Activated T-helper 1 cell treated with anti-CD3 and anti-CD28 coated beads, Interleukin-12 subunit alpha, Interleukin-12 subunit beta, Interleukin-2, Interleukin-4 antibody, amounts not matched to agents 30 ng/mL and 10 ng/mL and 1 ng/mL, durations not matched to agents 14 hours and 24 hours and 36 hours (primary cell): ENCODE measurements at places on chromosomes 16 and 17.

- no peak for DNase-seq
Observed at GRCh38 chr17:79760197-79760906, 17.6 kb upstream of the CBX2 start.

GRCh38 chr17:372157-373152 lies 19.8 kb upstream of the RPH3AL start:
- no peak for DNase-seq

DNA sequence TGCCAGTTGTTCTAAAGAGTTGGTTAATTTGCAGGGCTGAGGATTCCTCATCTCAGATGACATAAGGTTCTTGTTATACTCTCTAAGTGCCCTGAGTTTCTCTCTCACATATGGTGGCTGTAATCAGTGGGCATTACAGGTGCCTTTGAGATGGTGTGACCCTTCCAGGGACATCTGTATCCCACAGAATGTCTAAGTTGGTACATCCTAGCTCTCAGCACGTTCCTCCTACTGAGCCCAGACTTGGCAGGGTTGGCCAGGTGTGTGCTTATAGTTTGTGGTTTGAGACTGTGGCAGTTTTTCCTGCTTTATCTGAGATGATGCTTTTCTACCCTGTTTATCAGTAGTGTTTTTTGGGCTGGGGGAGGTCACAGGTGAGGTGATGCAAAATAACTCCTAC lies 36.3 kb downstream of the SPECC1 start:
- no peak for DNase-seq

- no peak for DNase-seq
Observed at GRCh38 chr17:37086334-37086733, 137.6 kb downstream of the AATF start.

DNA sequence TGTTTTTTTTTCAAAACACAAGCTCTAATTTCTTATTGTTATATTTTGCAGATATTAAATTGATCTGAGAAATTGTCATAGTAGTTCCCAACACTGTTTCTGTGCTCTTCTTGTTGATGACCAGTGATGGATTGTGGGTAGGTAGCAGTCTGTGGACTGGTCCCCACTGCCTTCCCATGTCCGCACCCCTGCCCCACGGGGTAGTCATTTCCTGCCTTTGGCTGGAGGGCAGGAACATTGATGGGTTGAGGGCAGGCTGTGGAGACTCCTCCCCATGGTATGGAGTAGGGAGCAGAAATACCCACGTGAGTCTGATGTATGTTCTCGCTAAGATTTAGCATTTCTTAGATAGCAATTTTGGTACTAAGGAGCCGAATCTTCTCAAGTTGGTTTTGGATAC lies 762.0 kb downstream of the CDH8 start:
- DNase-seq, result no peak

DNA sequence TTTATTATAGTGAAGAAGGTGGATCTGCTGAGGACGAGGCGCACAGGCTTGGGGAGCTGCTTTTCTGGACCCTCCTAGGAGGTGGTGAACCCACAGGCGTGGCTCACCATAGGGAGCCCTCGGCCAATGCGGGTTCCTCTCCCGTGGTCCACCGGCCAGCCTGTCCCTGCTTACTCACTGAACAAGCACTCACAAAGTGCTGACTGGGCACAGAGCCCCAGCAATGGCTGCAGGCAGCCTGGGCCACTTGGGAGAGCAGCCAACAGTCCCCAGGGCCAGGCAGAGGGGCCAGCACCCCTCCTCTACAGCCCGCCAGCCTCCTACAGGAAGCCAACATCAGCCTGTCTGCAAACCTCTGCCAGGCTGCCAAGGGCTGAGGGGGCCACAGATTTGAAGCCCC lies 19.1 kb upstream of the NCBP3 start:
- no peak for DNase-seq

DNA sequence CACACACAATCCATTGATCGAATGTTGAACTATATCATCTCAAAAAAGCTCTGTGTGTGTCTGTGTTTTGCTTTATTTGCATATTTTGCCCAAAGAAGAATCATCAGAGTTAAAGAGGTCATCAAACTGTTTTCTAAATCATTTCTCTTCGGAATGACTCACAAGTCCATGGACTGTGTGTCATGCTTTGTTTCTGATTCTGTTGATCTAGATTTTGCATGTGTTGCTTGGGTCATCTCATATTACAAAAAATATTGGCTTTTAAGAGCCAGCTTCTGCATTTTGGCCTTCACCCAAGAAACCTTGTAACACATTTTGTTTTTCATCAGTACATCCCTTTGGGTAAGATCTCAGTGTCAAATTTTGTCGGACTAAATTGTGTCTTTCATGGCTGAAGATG lies 471.2 kb upstream of the HSBP1 start:
- DNase-seq, result no peak

DNA sequence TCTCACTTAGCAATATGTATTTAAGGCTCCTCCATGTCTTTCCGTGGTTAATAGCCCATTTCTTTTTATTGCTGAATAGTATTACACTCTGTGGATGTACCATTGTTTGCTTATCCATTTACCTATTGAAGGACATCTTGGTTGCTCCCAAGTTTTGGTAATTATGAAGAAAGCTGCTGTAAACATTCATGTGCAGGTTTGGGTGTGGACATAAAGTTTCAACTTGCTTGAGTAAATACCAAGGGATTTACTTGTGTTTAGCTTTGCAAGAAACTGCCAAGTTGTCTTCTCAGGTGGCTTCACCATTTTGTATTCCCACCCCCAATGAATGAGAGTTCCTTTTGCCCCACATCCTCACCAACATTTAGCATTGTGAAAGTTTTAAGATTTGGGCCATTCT lies 9.5 kb downstream of the LRRC36 start:
- DNase-seq, result no peak

DNA sequence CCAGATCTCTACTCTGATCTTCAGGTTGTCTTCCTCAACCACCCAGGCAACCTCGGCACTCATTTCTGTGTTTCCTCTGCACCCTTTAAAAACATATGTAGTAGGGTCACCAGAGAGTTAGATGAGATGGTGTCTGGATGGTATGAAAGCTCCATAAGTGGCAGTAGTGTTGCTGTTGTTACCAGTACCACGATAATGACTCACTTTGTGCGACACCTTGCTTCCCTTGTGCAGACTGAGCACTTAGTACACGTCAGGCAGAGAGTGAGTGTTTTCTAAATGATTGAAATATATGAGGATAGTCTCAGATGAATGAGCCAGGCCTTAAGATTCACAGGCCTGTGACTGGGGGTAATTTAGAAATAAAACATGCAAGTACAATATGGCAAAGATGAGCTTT lies 188.7 kb downstream of the MAF start:
- no peak for DNase-seq

DNA sequence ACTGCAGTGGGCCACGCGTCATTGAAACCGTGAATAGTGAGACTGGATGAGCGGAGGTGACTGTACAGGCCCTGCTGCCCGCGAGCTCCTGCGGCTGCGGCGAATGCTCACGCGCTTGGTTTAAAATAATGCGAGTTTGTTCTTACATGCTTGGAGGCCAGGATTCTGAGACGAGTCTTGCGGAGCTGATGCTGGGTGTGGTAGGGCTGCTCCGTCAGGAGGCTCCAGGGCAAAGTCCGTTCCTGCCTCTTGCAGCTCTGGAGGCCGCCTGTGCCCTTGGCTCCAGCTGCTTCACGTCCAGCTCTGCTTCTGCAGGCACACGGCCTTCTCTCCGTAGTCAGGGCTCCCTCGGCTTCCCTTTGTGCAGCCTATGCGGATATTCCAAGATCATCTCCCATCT lies 9.5 kb downstream of the ACSF3 start:
- no peak for DNase-seq

- DNase-seq, result no peak
Observed at GRCh38 chr16:64470916-64471315, 650.9 kb downstream of the CDH11 start.

DNA sequence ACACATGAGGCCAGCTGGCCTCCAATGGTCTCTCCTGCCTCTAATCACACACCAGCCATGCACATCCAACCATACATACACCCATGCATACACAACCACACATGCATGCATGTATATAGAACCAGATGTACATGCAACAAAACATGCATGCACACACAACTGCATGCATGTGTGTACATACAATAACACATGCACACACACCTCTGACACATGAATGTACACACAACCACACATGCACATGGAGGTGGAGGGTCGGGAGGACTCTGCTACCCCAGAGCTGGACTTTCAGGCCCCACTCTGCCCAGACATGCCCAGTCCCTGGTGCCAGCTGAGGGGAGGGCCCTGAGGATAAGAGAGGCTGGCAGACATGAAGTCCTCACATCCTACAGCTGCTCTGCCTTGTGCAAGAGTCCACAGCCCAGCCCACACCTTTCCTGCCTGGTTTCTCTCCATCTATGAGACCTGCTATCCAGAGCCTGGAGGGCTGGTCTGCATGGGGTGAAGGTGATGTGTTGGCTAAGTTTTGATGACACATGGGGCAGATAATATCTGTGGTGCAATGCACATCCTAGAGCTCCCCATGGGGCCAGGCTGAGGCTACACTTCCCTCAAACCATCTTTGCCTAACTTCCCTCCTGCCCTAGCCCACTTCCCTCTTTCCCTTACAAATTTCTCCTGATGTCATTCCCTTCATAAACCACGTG lies 50.9 kb upstream of the SDK2 start:
- no peak for DNase-seq

DNA sequence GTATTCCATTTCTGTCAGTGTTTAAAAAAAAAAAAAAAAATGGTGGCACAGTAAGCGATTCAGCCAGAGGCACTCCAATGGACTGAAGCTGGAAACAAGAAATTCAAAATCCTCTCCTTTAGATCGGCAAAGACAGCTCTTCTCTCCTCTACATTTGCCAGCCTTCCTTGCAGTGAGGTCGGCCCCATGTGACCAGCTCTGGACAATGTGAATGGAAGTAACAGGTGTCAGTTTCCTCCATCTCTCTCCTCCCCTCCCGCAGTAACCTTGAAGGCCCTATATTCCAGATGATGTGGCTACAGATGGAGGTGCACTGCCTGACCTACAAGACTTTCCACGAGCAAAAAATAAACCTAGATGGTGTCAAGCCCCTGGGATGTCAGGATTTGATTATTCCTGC lies 15.0 kb downstream of the CUEDC1 start:
- DNase-seq, result no peak

- DNase-seq, result no peak
Observed at GRCh38 chr16:56947604-56947995, 14.2 kb upstream of the CETP start.

GRCh38 chr17:12898110-12898509 lies 108.8 kb downstream of the ARHGAP44 start:
- no peak for DNase-seq

DNA sequence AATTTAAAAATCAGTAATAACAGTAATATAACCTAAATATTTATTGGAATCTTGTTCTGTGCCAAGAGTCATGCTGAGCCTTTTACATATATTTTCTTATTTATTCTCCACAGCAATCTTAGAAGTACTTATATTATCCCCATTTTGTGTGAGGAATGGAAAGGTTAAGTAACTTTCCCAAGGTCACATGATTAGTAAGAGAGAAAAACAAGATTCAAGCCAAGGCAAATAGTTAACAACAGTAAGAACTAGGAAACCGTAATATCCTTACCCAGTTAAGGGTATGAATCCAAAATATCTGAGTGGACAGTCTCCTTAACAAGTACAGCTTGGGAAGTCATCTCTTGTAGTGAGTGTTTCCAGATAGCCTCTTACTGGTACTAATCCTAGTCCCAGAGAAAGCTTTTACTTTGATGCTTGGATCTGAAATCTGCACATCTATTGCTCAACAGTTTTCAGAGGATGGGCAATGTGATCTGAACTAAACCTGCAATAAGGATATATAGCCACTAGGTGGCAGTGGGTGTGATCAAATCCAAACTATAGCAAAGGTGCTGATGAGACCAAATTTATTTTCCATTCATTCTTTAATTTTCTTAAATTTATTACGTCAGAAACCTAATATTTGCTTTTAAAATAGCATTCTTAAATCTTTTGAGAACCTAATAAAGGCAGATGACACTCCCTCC lies 23.3 kb downstream of the SHISA6 start:
- DNase-seq, result no peak

DNA sequence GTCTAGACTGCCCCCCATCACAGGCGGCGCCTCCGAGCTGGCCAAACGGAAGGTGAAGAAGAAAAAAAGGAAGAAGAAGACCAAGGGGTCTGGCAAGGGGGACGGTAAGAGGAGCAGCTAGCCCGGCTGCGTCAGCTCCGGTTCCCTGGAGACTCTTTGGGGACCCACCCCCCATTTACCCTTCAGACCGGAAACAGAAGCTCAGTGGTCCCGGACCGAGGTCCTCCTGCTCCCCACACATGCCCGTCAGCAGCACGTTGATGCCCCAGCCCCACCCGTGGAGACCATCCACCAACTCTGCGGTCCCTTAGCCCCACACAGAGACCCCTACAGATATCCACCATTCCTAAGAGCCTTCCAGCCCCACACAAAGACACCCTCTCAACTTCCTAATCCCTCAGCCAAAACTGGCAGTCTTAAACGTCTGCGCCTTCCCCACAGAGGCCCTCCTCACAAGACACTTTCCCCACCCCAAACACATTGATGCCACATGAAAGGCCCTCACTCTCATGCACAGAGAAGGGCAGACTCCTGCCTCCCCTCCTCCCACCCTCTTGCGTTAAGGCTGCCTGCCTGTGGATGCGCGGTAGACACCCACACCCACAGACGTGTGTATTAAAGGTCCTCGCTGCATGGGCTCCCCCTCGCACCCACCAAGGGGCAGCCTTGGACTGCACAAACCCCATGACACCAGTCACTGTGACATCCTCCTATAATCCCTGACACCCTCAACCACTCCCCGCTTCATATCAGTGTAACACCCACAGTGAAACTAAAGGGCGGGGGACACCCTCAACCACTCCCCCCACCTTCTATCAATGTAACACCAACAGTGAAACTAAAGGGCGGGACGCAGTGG lies 58.2 kb upstream of the RPH3AL start:
- DNase-seq, result peak; percentile 53

- no peak for DNase-seq
Observed at GRCh38 chr16:27634779-27635178, 84.8 kb downstream of the KATNIP start.

GRCh38 chr17:78284146-78284545 lies 52.7 kb downstream of the TMEM235 start:
- DNase-seq, result no peak

GRCh38 chr17:40498281-40499084 lies 2.9 kb downstream of the TNS4 start:
- DNase-seq, result no peak

DNA sequence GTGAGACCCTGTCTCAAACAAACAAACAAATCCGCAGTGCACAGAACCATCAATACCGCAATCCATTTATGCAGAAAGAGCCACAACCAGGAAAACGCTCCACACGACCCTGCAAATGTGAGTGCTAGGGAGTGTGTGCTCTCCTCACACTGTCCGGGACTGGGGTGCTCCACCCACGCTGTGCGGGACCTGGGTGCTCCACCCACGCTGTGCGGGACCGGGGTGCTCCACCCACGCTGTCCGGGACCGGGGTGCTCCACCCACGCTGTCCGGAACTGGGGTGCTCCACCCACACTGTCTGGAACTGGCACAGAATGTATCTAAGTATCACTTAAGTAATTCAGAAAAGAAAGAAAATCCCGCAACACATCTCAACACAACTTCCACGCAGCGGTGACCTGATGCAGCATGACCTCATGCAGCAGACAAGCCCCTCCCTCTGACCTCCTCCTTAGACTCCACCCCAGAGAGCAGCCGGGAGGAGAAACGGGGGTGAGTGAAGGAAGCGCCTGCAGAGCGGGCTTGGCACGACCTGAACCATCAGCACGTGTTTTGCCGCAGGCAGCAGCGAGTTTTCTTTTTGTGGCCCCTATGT lies 38.5 kb downstream of the ZNF276 start:
- no peak for DNase-seq
